Left lobe of liver (tissue), 2 donors: ENCODE measurements at places on chromosomes 12 and 14. TPM values are rescaled to one million over a fixed set of nuclear protein-coding genes. Genes with fewer than 3 reads are reported as not detected.

IFNG-AS1 gene
- total RNA-seq: not detected

SRRM4 gene
- not detected for total RNA-seq

KERA gene
- total RNA-seq: not detected

KRT6C gene
- not detected for total RNA-seq

FGF23 gene
- 0.25 TPM for total RNA-seq

SERPINA12 gene
- total RNA-seq: 0.35 TPM

DNA sequence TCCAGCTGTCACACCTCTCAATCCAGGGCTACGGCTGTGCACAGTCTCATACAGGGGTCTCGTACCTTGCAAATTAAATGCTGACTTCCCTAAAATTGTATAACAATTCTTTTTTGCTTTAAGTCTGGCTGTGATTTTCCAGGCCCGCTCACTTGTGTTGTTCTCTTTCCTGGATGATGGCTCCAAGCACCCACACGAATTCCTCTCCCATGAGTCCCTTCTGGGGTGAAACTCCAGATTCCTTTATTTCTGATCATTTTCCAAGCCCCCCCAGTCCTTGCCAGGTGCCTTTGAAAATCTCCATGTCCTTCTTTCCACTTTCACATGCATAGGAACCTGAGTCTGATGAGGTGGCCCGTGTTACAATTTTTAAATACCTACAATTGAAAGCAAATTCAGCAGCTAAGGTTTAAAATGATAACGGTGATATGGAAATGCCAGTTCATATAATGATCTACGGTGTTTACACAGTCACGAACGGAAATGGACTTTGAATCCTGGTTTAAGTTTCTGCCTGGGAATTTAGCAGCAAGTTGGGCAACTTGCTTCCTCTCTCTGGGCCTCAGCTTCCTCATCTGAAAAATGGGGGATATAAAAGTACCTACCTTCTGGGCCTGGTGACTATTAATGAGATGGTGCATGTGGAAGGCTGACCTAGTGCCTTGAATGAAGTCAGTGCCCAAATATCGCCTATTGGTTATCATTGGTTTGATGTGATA is 85.5 kb downstream of the STAB2 start:
- no peak for DNase-seq
